NCI-H2107 (cell line): ENCODE measurements at places on chromosomes 1 and 21.

GRCh38 chr1:235225299-235225698 is 64.2 kb upstream of the RBM34 start:
- DNase-seq = no peak

- no peak for DNase-seq
Observed at GRCh38 chr1:7048395-7048794, 263.1 kb downstream of the CAMTA1 start.

- no peak for DNase-seq
Observed at GRCh38 chr1:244052728-244053312, 1.7 kb downstream of the ZBTB18 start.

DNA sequence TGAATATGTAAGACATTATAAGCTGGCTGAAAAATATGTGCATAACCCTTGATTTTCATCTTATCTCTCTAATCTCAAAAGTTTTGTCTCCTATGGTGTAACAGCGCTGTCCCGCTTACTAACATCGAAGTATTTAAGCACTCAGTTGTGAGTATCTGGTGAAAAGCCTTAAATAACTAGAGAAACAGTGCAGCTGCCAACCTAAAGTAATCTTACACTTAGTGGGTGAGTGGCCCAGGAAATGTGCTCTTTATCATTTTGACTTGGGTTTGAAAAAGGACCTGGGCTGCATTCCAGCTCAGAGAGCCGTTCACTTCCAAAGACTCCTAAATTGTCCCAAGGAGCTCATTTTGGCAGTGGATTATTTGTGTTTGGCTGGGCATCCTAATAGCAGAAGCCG is 225.9 kb downstream of the SPATA17 start:
- no peak for DNase-seq

GRCh38 chr1:42674682-42675081 is 7.5 kb upstream of the YBX1 start:
- no peak for DNase-seq

DNA sequence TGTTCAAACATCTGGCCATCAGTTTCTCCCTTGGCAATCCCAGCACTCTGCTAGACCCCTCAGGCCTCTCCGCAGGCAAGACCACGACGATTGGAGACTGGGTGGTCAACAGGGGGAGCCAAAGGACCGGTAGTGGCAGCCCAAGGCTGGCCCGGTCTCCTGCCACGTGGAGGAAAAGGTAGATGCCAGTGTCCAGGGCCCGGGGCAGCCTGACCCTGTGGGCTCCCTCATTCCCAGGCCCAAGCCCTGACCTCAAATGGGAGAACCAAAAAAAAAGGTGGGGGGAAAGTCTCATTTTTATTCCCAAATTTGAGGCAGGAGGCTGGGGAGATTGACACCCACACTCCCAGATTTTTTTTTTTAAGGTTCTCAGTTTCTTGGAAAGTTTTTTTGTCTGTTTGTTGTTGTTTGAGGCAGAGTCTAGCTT is 24.8 kb downstream of the S100A6 start:
- peak; percentile 57 for DNase-seq

- DNase-seq = no peak
Observed at GRCh38 chr1:155646307-155646706, 36.3 kb downstream of the MSTO1 start.

- no peak for DNase-seq
Observed at GRCh38 chr1:230907472-230908205, 39.3 kb upstream of the C1orf198 start.

- DNase-seq = no peak
Observed at GRCh38 chr1:248897412-248898337, 8.4 kb upstream of the PGBD2 start.

DNA sequence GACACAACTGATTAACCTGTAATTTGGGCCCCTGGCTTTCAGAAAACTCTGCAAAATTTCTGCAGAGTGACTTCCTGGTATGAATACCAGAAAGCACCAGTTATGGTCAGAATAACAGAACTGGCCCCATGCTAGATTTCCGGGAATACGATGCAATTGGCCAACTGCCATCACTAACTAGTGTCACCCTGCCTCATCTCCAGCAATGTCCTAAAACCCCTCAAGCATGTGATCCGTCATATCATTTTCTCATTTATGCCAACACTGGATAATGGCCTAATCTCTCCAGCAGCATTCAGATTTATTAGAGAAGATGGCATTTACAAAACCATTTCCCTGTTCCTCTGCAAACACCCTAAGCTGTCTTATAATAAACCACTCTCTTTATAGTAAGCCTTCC is 15.4 kb downstream of the KAZN start:
- DNase-seq = no peak

- no peak for DNase-seq
Observed at GRCh38 chr1:58204284-58204683, 342.2 kb downstream of the OMA1 start.

DNA sequence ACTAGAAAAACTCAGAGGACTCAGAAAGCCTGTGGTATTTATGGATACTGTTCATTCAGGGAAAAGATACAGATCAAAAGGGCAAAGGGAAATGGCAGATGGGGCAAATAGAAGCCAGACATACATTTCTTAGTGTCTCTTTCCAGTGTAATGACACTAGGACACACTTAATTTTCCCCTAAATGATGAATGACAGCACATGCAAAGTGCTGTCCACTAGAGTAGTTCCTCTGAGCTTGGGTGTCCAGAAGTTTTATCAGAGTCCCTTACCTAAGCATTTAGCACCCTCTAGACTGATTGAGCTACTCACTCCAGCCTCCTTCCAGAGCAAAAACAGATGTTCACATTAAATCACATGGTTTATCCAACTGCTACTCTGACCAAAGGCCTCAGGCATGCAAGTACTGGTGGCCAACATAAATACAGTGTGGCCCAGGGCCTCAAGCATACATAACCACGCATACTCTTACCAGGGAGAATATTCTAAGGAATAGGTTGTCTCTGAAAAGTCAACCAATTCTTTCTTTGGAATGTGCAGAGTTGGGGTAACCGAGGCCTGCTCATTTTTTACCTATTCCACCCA is 166.9 kb downstream of the NCAM2 start:
- no peak for DNase-seq

DNA sequence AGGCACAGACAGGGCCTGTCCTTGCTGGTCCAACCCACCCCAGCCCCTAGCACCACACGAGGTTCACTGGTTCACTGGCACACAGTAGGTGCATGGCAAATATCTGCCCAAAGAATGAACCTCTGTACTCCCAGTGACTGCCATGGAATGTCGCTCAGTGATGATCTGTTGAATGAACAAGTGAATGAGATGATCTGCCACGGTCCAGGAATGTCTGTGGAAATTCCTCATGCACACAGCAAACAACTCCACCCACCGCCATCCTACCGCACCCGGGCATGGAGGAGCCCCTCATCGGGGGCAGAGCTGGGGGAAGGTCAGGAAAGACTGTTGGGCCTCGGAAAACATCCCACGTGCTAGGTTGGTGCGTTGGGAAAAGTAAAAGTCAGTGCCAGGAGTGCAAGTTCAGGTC is 1.7 kb downstream of the HSPG2 start:
- no peak for DNase-seq

DNA sequence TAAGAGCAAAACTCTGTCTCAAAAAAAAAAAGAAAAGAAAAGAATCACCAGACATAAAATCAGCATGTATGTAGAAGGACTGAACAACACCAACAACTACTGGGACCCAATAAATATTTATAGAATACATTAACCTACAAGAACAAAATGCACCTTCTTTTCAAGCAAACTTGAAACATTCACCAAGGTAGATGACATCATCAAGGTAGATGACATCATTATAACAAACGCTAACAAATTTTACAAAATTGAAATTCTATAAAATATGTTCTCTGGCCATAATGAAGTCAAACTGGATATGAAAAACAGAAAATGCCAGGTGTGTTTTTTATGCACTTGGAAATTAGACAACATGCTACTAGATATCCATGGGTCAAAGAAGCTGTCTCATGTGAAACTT is 220.2 kb upstream of the SNX7 start:
- DNase-seq = no peak

- DNase-seq = no peak
Observed at GRCh38 chr1:39368045-39368444, 123.4 kb upstream of the BMP8A start.

DNA sequence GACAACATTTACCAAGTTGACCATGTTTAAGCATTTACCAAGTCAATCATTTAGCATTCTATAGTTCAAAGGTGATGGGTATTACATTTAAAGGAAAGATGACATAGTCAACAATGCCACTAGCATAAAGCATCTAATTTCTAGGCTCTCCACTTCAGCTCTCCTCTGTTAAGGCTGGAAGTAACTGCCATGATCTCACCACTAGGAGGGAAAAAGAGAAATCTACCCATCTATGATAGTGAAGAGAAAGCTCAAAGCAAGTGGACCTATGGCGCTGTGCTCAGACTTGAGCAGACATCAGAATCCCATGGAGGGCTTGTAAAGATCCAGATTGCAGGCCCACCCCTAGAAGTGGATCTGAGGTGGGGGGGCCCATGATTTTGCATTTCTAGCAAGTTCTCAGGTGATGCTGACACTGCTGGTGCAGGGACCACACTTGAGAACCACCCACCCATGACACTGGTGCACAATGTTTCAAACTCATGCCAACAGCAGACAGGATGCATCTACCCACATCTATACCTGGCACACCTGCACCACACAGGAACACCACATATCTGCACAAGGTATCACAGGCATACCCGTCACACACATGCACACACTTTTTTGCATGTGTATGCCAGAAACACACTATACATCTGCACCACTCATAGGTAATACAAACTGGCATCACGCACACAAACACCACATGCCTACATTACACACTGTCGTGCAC is 392.9 kb upstream of the RUNX1 start:
- no peak for DNase-seq

GRCh38 chr1:98453066-98453465 is 208.5 kb upstream of the SNX7 start:
- DNase-seq = no peak

DNA sequence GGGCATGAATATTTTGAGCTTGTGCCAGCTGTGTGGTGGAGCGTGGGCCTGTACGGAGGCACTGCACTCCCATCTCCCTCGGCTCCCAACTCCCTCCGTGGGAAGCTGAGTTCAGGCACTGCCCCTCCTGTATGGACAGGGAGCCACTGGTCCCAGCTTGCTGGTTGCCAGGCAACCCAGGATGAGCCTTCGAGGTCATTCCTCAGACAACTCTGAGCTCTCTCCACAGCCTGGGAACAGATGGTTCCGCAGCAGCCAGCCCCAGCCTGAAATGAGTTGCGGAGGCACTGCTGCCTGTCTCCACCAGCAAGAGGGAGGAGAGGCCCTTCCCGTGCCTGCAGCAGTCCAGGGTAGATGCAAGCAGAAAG is 58.4 kb upstream of the TENT5B start:
- peak; percentile 41 for DNase-seq

DNA sequence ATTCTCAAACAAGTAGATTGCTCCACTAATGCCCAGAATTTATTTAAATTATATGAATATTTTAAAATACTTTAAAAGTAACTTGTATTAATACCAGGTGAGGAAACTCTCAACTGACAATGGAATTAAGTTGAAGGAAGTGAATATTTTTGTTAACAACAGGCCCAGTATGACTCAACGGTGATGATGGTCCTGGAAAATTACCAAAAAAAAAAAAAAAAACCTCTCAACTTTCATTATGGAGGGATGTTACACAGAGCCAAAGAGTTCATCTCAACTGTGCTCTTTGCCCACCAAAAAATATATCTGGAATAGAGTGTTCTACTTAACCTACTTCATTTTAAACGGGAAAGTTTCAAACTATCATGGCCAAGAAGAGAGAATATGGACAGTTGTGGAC is 28.3 kb downstream of the CFH start:
- DNase-seq = no peak

- DNase-seq = no peak
Observed at GRCh38 chr1:227845519-227845918, 30.0 kb downstream of the PRSS38 start.

- DNase-seq = no peak
Observed at GRCh38 chr1:89640440-89640839, 7.5 kb downstream of the LRRC8C start.

- no peak for DNase-seq
Observed at GRCh38 chr1:102732927-102733326, 375.4 kb downstream of the COL11A1 start.

- peak; percentile 21 for DNase-seq
Observed at GRCh38 chr1:145720878-145721671, 1.8 kb downstream of the CD160 start.

GRCh38 chr1:12166834-12167492 is at the start of gene TNFRSF1B:
TNFRSF1B (plus strand) TSS chr1:12166991; CDS start chr1:12167092, 101 bp downstream.
- no peak for DNase-seq

GRCh38 chr1:226047495-226047894 is 15.0 kb upstream of the H3-3A start:
- no peak for DNase-seq

DNA sequence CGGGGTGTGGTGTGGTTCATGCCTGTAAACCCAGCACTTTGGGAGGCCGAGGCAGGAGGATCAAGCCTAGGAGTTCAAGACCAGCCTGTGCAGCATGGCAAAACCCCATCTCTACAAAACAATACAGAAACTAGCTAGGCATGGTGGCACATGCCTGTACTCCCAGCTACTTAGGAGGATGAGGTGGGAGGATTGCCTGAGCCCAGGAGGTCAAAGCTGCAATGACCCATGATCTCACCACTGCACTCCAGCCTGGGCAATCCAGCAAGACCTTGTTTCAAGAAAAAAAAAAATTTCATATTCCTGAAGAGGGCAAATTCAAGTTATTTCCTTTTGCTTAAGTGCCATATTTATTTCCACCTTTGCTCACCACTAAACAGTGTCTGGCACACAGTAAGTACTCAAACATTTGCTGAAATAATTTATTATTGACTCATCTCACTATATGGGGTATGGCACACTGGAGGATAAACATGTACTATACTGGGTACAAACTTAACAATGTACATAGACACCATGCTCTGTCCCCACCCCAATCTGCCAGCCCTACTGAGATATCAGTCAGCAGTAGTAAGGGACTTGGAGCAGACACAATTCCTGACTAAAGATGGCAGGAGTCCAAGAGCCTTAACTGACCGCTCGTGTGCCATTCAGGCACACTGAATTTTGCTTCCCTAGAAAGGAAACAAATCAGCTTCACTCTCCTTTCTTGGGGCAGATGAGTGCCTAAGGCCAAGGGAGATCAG is 15.5 kb downstream of the MEAF6 start:
- DNase-seq = no peak

- no peak for DNase-seq
Observed at GRCh38 chr1:10816743-10817369, 20.4 kb upstream of the CASZ1 start.

DNA sequence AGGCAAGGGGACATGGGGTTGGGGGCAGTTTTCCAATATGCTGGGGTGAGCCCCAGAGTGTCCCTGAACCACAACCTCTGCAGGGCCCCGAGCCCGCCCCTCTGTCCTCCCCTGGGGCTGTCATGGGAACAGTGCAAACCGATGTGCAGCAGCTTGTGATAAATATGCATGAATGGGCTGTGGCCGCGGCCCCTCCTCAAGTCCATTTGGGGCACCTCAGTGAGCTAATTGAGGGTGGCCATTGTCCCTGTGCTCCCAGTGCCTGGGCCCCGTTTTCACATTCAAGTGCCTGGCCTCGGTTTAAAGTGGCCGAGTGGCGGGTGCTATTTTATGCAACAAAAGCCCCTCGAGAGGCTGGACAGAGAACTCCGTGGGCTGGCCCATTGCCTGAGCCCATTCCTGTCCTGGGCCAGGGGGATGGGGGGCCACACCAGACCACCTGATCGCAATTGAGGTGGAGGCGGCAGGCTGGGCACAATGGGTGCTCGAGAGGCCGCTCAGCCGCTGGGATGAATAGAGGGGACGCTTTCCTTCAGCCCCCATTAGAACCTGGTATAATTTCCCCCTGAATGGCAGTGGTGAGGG is 193.7 kb downstream of the FOXD2 start:
- DNase-seq = no peak
